ENCODE measurements at places on chromosomes 3 and 15.

GRCh38 chr3:115808816-115809215 is 185.5 kb downstream of the GAP43 start:
- DNase-seq = no peak

GRCh38 chr3:169940470-169941181 is 26.0 kb upstream of the SEC62 start:
- DNase-seq = no peak

DNA sequence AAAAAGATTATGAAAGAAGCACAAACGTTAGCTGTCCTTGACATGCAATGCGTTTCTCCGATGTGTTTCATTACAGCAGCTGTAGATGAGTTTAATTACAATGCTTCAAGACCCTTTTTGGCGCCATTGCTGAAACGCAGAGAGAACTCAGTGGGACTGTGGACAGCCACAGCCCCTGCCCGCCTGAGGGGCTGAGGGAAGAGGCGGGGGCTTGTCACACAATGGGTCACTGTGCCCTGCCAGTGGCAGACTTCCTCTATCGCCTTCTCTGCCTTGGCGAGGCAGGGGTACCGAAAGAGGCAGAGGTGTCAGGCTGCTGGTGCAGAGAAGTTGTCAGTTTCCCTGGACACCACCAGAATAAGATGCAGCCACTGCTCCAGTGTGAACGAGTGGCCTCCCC is 252.0 kb downstream of the NR2F2 start:
- DNase-seq = no peak

GRCh38 chr15:101210466-101210865 is 41.4 kb downstream of the CHSY1 start:
- DNase-seq = no peak

DNA sequence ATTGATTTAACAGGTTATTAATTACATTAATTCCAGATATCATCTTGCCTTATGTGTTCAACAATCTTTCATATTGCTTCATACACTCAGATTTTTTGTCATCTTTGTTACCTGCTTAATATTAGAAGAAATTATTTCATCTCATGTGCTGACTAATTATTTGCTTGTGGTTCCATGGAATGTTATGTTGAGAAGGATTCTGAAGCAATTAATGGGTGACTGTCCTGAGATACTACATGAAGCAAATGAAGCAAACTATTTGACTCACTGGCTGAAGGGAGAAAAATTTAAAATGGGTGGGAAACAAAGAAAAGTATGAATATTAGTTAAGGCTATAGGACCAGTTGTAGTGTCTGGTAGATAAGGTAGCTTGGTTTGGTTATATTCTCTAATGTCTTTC is 443.8 kb upstream of the EPHA6 start:
- DNase-seq = no peak

- no peak for DNase-seq
These were observed 46.4 kb downstream of the IL1RAP start for GRCh38 chr3:190560013-190560895.

DNA sequence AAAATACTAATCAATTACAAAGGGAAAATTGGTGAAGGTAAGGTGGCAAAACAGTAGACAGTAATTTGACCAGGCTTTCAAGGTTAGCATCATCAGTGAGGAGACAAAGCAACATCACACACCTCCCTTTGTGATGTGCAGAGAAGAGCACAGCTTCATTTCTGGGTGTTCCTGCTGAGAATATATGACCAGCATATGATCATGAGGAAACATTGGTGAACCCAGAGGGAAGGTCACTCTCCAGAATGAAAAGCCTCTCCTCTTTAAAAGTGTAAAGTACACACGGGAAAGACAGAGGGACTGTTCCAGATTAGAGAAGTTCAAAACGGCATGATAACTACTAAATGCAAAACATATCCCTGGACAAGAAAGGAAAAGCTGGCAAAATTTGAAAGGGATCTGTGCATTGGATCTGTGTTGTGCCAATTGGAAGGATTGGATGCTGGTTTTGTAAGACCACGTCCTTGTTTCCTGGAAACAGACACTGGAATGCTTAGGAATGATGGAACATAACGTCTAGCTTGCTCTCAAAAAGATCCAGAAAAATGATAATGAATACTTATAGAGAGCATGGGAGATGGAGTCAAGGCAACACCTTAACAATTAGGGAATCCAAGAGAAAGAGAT is 80.6 kb upstream of the MITF start:
- DNase-seq = no peak

DNA sequence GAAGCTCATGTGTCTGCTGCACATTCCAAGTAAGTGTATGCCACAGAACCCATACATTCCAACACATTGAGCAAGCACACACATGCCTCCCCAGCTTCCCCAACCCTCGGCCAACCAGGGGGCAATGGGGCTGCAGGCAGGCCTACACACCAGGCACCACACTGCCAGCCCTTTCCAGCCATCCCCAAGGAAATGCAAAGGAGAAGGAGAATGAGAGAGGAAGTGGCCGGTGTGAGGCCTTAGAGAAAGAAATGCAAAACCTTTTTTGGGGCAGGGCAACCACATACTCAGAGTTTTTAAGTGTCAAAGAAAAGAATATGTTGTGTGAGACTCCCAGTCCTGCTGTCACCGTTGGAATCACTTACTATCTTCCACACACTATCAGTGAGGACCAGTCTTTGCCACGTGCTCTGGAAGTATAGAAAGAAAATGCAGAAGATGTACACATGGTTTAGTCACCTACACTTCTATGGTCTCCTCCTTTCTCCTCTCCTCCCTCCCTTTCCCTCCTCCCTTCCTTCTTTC is 11.1 kb downstream of the IGF2BP2 start:
- peak; percentile 81 for DNase-seq

GRCh38 chr3:10495003-10495402 is 10.4 kb downstream of the ATP2B2 start:
- no peak for DNase-seq

- DNase-seq = peak; percentile 62
These were observed 683.0 kb downstream of the TBL1XR1 start for GRCh38 chr3:176514297-176514696.

All from HCEC 1CT (cell line).